Activated naive CD4-positive, alpha-beta T cell treated with Interleukin-2 at 50 U/mL for 16 hours (primary cell): ENCODE measurements at places on chromosomes 3 and 15.

- DNase-seq, result no peak
Observed at GRCh38 chr15:84609818-84610525, 9.2 kb downstream of the ZSCAN2 start.

GRCh38 chr3:176469694-176470205 is 727.5 kb downstream of the TBL1XR1 start:
- no peak for DNase-seq

DNA sequence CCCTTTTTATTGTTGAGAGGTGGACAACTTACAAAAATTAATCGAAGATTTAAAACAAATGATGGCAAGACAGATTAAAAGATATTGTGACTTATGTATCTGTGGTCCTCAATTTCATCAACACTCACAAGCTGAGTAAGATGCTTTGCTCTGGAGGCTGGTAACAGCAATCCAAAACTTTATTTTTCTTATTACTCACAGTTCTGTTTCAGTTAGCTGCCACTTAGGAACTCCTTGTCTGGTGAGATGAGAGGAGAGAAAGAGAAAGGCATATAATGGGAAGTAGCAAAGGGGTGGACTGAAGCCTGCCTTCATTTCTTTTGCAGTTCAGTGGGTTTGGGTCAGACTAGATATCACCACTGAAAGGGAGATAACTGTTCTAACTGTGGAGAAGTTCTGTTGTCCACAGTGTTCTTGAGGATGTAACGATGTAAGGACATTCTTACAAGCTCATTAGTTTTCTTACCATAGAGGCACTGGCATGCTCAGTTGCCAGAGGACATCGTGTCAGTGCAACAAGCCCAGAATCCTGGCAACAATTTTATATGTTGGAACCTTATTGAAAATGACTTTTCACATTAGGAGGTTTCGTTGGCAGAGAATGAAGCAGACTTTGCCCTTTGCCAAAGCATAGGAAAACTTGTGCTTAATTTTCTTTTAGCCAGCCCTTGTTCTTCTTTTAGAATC is 93.6 kb downstream of the PLCL2 start:
- no peak for DNase-seq

DNA sequence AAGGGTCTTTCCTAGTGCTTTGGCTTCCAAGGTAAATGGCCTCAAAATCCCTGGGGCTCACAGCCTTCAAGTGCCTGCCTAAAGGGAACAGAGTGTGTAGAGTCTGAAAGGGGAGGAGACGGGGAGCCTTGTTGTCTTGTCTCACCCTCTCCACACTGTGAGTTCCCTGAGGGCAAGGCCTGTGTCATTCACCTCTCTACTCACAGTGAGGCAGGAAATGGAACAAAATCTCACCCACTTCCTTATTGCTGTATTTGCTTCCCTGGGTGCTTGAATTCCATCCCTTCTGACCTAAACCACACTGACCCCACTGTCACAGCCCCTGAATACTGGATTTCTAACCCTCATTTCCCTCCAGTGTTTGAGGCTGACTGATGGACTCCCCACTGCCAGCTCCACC is 197.5 kb downstream of the EPHB1 start:
- no peak for DNase-seq

GRCh38 chr15:41790169-41790568 is 15.9 kb downstream of the MAPKBP1 start:
- DNase-seq, result no peak

DNA sequence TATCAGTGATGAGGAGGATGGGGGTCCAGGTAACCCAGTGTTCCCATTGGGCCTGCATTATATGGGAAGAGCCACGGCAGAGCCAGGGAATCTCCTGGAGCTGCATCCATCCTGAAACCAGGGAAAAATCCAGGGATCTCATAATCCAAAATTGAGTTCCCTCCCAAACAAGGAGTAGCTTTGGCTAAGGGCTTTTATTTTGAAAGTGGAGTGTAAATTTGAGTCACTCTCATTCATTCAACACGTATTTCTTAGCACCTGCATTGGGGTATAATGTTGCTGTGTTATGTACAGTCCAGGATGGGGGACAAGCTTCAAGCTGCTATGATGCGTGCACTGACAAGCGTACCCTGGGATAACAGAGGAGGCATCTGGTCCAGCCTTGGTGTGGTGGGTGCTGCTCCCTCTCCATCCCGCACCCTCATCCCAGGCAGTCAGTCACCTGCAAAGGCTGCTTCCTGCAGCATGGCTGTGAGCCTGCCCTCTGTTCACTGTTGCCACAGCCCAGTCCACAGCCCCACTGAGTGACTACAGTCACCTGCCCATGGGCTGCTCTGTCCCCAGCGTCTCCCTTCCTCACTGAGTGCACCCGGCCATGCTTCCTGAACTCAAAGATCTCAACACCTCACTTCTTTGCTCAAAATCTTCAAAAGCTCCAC is 135.6 kb downstream of the OPA1 start:
- DNase-seq, result no peak

DNA sequence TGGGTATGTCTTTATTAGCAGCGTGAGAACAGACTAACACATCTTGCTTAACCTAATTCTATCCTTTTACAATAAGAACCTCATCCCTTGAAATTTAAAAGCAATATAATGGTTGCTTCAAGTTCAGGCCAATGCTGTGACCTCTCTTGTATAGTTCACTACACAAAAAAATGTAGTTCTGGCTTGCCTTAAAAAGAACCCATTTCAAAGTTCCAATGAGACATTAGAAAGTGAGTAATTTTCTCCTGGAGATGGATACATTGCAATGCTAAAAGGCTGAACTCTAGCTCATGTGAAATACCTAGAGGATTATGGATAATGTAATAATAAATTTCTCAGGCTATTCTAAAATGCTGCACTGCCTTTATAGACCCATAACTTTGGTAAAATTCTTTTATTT is 47.8 kb downstream of the ATP13A4 start:
- DNase-seq, result no peak

- DNase-seq, result no peak
Observed at GRCh38 chr3:132659000-132659364, 627 bp downstream of the ACAD11 start.
